ENCODE measurements at places on chromosomes 16 and 17.

GRCh38 chr16:35734728-35735402, 2275.5 kb downstream of the TP53TG3F start:
- DNase-seq = no peak

DNA sequence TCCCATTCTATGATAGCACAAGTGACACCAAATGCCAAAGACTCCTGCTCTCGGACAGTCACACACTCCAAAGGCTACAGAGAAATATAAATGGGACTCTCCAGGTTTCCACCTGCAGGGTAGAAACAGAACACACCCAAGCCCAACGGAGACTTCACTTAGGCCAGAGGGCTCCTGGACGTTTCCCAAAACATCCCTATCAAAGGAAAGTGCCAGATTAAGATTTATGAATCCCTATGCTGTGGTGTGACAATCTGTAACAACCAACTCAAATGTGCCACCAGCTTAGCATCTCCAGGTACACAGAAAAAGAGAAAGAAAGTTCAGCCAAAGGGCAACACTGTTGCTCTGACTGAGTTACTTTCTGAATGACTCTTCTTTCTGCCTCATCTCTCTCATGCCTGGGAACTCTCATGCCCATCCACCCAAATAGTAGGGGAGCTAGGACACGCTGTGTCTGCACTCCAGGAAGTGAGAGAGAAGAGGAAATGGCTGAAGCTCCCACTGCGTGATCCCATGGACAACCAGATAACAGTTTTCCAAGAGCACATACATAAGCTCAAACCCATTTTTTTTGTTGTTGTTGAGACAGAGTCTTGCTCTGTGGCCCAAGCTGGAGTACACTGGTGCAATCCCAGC, 49.7 kb downstream of the SMG6 start:
- no peak for DNase-seq

DNA sequence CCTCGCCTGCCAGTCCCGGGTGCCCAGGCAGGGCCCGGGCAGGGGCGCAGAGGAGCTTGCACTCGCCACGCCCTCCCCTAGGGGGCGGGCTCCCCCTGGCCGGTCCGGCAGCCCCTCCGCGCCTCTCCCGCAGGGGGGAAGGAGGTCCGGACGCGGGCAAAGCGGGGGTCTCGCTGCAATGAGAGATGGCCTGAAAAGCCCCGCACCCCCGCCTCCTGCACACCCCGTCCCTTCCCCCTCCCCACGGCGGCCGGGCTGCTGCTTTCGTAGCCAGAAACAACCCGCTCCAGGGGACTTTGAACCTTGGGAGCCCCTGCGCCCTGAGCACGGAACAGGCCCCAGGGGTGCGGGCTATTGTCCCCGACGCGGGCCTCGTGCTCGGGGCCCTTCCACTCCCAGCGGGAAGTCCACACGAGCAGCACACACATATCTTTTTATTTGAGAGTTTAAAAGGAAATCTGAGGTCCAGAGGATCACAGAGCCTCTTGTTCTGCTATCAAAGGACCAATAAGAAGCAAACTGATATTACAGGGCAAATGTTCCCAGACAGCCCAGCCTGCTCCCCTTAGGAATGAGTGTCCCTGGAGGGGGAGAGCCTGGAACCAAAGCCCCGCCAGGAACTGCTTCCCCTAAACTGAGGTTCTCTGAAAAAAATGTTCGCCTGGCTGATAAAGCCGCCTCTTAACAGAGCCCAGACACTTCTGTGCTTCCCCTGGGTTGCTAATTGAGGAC, 5.8 kb upstream of the CBX4 start:
- peak; percentile 43 for DNase-seq

GRCh38 chr17:76551685-76552084, 11.8 kb downstream of the PRCD start:
- DNase-seq = no peak

- DNase-seq = no peak
Measured at GRCh38 chr17:34393401-34393800, 30.4 kb upstream of the CCL1 start.

DNA sequence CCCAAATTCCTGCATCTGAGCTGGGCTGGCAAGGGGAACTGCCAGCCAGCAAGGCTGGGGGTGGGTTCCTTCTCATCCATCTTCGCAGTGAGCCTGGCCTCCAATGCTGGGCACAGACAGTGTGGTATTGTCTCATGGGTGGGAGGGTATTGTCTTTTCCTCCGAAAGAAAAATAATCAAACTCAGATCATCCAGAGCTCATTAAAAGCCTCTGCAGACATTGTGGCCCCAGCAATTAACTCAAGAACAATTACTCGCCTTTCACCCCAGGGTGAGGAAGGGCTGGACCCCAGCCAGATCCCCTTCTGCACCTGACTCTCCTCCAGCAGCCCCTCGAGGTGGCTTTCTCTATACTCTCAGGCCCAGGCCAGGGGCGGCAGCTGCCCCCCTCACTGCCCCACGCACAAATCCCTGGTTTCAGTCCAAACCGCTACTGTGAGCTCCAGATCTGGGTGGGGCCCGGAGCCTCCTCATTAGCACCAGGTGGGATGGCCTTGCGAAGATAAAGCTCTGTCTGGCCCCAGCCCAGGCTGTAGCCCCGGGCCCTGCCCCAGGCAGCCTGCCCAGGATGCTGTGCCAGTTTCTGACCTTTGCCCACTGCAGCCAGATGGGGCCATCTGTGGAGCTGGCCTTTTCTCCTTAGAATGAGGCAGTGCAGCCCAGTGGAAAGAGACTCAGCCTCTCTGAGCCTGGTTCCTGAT, 2.3 kb upstream of the KRT15 start:
- no peak for DNase-seq

GRCh38 chr17:1420163-1420562, 20.1 kb upstream of the YWHAE start:
- DNase-seq = no peak

GRCh38 chr17:51533219-51533618, 272.9 kb downstream of the UTP18 start:
- DNase-seq = no peak

GRCh38 chr16:57801098-57801808, 1.0 kb downstream of the KIFC3 start:
- no peak for DNase-seq

- DNase-seq = no peak
Measured at GRCh38 chr17:37725021-37725595, 19.8 kb downstream of the HNF1B start.

DNA sequence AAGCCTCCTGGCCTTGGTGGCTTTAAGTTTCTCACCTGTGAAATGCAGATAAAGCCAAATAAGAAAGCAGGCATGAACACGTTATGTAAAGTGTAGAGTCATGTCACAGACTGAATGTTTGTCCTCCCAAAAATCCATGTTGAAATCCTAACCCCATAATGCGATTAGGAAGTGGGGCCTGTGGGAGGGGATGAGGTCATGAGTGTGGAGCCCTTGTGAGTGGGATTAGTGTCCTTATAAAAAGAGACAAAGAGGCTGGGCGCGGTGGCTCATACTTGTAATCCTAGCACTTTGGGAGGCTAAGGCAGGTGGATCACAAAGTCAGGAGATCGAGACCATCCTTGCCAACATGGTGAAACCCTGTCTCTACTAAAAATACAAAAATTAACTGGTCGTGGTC, 19.5 kb upstream of the C16orf78 start:
- DNase-seq = no peak

Data from CD4-positive, alpha-beta T cell (primary cell).